Activated CD8-positive, alpha-beta T cell treated with anti-CD3 and anti-CD28 coated beads for 36 hours (primary cell): ENCODE measurements at places on chromosomes 1 and 21. TPM values are rescaled to one million over a fixed set of nuclear protein-coding genes. Genes with fewer than 3 reads are reported as not detected.

GRCh38 chr1:101235696-101236515 is 913 bp upstream of the S1PR1 start:
- peak; percentile 83 for DNase-seq

The VSIG8 gene
- total RNA-seq: not detected

DNA sequence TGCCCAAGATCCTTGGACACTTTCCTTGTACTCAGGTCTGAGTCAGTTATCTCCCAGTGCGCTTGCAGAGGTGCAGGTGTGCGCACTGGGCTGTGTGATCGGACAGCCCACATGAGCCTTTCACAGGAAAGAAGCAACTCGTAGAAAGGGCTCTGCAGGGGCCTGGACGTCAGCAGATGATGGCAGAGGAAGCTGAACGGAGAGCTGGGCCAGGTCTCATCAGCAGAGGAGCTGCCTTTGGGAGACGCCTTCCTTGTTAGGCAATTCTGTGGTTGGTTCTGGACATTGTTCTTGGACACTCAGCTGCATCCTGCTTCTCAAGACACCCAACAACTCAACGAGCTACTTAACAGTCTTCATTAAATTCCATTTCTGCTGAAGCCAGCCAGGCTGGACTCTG is 7.5 kb upstream of the PROK1 start:
- DNase-seq: no peak

The ATP1B1 gene
- 3.1 TPM for total RNA-seq

The SPRR2G gene
- total RNA-seq: not detected

The RPE65 gene
- not detected for total RNA-seq

The SNX7 gene
- total RNA-seq: not detected

DNA sequence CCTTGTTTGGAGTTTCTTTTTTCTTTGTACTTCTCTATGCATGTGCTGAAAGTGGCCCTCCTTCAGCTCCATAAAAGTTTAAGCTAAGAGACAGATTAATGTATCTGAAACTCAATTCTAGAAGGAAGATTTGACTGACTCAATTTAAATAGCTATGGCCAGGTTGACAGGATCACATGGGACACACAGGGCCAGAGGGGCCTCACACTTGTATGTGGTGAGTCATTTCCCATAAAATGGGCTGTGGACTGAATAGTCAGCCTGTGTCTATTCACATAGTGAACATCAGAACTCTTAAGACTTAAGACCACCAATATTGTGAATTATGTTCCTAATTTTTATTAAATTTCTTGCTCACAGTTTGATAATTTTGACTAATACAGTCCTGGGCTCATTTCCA is 45.7 kb upstream of the DEPDC1 start:
- no peak for DNase-seq

DNA sequence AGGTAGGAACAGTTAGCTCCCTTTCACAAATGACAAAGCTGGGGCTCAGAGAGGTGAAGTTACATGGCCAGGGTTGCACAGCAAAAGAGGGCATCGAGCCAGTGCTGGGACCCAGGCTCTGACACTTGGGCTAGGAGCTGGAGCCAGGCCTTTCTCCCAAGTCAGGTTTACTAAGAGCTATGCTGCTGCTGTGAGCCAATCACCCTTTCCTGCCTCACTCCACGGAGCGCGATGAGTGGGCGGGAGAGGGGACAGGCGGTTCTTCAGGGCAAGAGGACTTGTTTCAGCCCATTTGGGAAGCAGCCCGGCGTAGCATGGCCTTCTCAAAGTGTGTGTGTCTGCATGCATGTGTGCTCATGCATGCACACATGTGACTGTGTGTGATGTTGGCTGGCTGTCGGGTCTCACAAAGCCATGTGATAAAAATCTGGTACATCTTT is 10.6 kb downstream of the ID3 start:
- DNase-seq: no peak
